ENCODE measurements at places on chromosomes 4 and X.
A peak's percentile ranks its signal among the peaks of the same experiment; 100 is the strongest.

GRCh38 chrX:71652405-71652804, 14.9 kb upstream of the LOC101059915 start:
- H3K36me3 ChIP-seq = no peaks in the 10 kb centered on the region
- no peaks in the 10 kb centered on the region for H3K4me1 ChIP-seq
- DNase-seq = no peak
- H3K27me3 ChIP-seq = no peaks in the 10 kb centered on the region
- H3K27ac ChIP-seq = no peak overlapping the region
- no peak overlapping the region for H3K4me3 ChIP-seq

DNA sequence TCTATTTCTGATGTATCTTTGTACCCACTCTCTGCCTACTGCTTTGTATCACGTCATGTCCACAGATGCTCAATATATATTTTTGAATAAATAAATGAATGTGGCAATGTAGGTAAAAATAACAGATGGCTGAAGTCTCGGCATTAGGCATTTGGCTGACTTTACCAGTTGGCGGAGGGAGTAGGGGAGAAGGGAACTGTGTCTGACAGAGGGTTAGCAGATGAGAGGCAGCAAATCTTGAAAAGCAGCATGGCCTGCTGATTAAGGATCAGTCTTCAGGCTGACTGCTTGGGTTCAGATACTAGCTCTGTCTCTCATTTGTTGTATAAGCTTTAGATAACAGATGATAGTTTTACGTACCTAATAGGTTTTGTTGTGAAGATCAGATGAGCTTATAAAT, 31.9 kb upstream of the RASGEF1B start:
- no peak for DNase-seq
- no peaks in the 10 kb centered on the region for H3K4me1 ChIP-seq
- peaks cover 15% of the 10 kb centered on the region for H3K27me3 ChIP-seq
- no peak overlapping the region for H3K27ac ChIP-seq
- H3K4me3 ChIP-seq = no peak overlapping the region

GRCh38 chrX:38262715-38263620, 42.3 kb upstream of the SRPX start:
- no peak overlapping the region for H3K4me3 ChIP-seq
- DNase-seq = no peak
- peak overlapping the region; percentile 79 for H3K27ac ChIP-seq
- H3K27me3 ChIP-seq = no peaks in the 10 kb centered on the region
- no peaks in the 10 kb centered on the region for H3K36me3 ChIP-seq
- peaks cover 26% of the 10 kb centered on the region for H3K4me1 ChIP-seq

DNA sequence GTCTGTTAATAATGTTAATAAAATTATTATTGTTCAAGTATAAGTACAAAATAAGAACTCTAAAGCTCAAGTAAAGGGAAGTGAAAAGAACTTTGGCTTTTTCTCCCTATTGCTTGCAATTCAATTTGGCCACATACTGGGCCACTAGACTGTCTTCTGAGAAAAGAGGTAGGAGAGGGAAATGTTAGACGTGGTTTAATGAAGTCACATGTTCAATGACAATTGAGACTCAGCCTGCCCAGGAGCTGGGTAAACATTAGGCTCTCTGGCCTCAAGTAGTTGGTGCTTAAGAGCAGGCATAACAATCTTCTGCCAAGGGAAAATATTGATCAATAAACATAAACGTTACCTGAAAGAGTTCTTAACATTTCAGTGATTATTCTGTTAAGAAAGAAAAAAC, 15.1 kb upstream of the PRSS12 start:
- H3K27me3 ChIP-seq = peaks cover 3% of the 10 kb centered on the region
- H3K36me3 ChIP-seq = no peaks in the 10 kb centered on the region
- no peaks in the 10 kb centered on the region for H3K4me1 ChIP-seq
- no peak for DNase-seq
- H3K4me3 ChIP-seq = no peak overlapping the region

DNA sequence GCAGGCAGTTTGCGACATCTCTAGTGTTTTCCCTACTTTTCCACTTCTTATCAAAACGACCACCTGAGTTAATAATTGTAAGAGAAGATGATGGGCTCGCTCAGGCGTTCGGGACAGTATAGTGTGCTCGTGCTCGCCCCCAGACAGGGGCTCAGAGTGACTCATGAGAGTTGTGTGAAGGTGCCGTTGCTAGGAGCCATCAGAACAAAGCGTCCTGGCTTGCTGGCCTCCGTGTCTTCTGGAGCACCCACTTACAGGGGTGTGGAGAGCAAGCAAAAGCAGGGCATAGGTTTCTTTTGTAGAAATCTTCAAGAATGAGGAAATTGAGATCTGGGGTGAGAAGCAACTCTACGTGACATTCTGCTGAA, 73.0 kb upstream of the ADGRG2 start:
- no peaks in the 10 kb centered on the region for H3K4me1 ChIP-seq
- no peak overlapping the region for H3K4me3 ChIP-seq
- H3K27ac ChIP-seq = no peak overlapping the region
- H3K27me3 ChIP-seq = peaks cover 8% of the 10 kb centered on the region

GRCh38 chr4:100593935-100594334, 76.1 kb upstream of the EMCN start:
- no peaks in the 10 kb centered on the region for H3K4me1 ChIP-seq
- no peak overlapping the region for H3K27ac ChIP-seq
- H3K4me3 ChIP-seq = no peak overlapping the region
- H3K27me3 ChIP-seq = peaks cover 29% of the 10 kb centered on the region

DNA sequence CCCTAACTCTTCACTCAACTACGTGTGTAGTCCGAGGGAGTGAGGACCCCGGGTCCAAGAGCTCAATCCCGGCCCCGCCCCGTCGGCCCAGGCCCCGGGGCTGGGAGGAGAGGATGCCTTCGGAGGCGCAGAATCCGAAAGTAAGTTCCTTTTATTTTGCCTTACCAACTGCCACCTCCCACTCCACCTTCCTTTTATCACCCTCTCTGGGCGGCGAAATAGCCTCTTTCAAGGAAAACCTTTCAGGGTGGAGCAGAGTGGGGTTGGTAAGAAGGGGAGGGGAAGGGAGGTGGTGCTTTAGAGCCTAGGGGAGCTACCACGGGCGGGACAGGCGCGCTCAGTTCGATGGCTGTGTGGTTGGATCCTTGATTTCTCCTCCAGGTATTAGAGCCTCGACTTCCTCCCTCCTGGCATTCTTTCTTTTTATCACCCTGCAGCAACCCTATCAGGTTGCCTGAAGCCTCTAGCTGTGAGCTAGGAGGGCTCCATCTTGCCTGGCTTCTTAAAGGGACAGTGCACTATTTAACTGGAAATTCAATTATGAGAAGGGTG, 191.2 kb downstream of the RRAGB start:
- no peaks in the 10 kb centered on the region for H3K36me3 ChIP-seq
- H3K27ac ChIP-seq = peak overlapping the region; percentile 61
- H3K27me3 ChIP-seq = no peaks in the 10 kb centered on the region

- no peaks in the 10 kb centered on the region for H3K27me3 ChIP-seq
- no peak overlapping the region for H3K27ac ChIP-seq
- no peaks in the 10 kb centered on the region for H3K36me3 ChIP-seq
- H3K4me3 ChIP-seq = no peak overlapping the region
- no peaks in the 10 kb centered on the region for H3K4me1 ChIP-seq
- no peak for DNase-seq
These were observed 943.6 kb downstream of the DMD start for GRCh38 chrX:32267796-32268195.

DNA sequence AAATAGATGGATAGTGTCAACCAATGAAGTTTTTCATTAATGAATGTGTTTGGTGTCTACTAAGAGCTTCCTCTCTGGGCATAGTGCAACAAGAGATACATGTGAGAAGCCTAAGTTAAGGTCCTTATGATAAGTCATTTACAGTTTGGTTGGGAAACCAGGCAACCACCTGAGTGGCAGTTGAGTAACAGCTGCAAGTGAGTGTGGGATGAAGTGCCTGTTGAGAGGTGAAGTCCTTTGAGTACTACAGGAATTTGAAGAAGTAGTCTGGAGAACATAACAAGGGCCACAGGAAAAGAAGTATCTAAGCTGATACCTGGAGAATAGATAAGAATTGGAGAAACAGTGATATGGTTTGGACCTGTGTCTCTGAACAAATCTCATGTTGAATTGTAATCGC, 48.5 kb upstream of the FRMPD4 start:
- no peak for DNase-seq
- no peaks in the 10 kb centered on the region for H3K27me3 ChIP-seq
- no peak overlapping the region for H3K27ac ChIP-seq
- no peaks in the 10 kb centered on the region for H3K36me3 ChIP-seq

DNA sequence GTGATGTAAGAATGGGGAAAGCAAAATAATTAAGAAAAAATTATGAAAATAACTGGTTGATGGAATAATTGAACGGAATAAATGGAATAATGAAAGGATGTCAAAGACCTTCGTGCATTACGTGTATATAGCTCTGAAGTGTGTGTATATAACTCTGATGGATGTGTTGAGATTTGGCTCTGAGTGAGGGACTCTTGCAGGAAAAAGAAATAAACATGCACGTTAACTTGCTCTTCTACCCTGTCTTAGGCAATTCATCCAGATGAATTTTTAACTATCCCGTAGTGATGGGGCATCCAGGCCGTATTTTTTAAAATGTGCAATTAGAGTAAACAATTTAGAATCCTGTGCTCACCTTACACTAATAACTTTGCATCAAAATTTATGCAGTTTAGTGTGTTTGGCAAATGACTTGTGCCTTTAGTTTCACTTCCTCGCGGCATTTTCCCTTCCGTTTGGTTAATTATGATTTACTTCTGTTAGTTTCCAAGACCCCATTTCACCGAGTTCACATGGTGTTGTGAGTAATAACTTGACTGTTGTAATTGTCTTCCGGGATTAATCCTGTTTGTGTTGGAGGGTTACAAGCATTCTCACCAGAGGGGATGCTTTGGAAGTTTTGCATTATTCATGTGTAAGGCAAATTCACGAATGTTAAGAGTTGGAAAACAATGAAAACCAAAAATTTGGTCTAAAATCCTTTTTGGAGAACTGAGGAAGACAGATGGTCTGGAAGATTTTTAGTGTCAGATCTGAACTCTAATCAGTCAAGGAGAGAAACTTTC, 256.5 kb upstream of the FAT1 start:
- H3K36me3 ChIP-seq = peaks cover 2% of the 10 kb centered on the region
- H3K27me3 ChIP-seq = no peaks in the 10 kb centered on the region
- no peak for DNase-seq
- no peak overlapping the region for H3K4me3 ChIP-seq
- H3K27ac ChIP-seq = peak overlapping the region; percentile 48

- H3K27me3 ChIP-seq = peaks cover 39% of the 10 kb centered on the region
- H3K4me3 ChIP-seq = no peak overlapping the region
- no peak for DNase-seq
- H3K4me1 ChIP-seq = peaks cover 3% of the 10 kb centered on the region
- no peak overlapping the region for H3K27ac ChIP-seq
- H3K36me3 ChIP-seq = no peaks in the 10 kb centered on the region
These were observed 62.6 kb downstream of the SORCS2 start for GRCh38 chr4:7254736-7255487.

DNA sequence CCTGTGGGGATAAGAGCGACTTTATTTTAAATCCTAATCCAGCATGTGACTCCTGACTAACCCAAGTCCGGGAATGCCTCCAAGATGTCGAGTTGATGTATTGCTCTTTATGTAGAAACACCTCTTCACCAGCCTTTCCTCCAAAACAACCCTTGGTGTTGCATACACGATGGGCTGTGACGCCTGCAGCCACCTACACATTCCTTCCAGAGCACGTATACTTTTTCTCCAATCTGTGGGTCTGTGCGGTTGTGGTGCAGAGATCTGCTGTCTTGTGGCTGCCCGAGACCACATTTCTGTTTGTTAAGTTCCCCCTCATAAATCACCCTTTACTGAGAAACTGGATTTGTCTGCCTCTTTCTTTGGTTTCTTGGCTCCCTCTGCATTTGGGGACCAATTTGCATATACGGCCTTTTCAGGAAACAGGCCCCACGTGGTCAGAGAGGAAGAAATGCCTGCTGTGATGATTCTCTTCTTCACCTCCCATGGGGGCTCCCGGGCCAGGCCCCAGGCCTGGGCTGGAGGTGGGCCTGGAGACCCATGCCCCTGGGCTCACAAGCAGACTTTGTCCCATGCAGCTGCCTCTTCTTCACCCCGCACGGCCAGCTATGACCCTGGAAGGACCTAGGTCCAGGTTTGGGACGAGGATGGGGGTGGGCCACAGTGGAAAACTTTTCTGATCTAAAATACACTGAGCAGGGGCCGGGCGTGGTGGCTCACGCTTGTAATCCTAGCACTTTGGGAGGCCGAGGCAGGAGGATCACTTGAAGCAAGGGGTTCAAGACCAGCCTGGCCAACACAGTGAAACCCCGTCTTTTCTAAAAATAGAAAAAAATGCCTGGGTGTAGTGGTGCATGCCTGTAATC, 21.4 kb upstream of the AFAP1 start:
- H3K27me3 ChIP-seq = no peaks in the 10 kb centered on the region
- no peak for DNase-seq
- peaks cover 7% of the 10 kb centered on the region for H3K4me1 ChIP-seq
- H3K4me3 ChIP-seq = no peak overlapping the region

DNA sequence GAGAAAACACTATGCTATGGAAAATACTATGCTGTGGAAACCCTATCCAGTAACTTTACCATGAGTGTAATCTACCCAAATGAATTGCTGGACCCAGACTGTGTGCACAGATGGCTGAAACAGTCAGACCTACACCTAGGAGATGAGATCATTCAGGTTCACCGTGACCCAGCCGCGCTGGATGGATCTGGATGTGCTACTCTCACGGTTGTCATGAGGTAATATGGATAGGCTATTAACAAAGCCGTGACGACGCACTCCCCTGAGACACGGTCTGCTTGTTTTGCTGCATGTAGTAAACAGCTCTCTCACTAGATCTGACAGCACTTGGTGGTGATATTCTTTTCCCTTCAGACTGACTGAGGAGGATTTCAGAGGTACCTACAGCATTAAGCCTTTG, 832.5 kb upstream of the GRID2 start:
- H3K4me1 ChIP-seq = no peaks in the 10 kb centered on the region
- H3K4me3 ChIP-seq = no peak overlapping the region
- H3K36me3 ChIP-seq = no peaks in the 10 kb centered on the region
- H3K27ac ChIP-seq = no peak overlapping the region

DNA sequence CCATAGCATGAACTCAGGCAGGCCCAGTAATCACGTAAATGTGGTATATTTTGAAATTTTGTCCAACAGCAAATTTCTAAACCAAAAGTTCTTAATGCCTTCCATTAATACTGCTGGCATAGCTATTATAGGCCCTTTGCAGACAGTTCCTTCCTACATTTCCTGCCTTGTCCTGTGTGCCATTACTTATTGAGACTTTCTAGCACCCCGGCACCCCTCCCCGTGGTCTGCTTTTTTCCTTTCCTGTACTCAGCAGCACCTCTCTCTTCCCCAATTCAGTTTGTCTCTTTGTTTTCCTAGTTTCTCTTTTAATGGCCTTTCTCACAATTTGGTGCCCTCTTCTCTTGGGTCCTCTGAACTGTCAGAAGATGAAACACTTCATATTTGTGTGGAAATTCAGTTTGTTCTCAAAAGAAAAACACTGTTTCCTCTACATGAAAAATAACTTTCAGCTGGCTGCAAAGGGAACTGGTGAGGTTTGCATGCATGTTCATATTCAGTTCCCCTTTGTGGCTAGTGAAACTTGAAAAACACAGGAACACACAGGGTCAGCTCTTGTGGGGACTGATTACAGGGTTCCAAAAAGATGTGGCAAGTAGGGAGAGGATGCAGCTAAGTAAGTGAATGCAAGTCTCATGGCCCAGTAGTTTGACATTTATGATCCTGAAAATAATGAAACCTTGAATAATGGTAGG, 17.1 kb downstream of the GPR34 start:
- H3K27me3 ChIP-seq = no peaks in the 10 kb centered on the region
- peaks cover 5% of the 10 kb centered on the region for H3K4me1 ChIP-seq
- H3K27ac ChIP-seq = no peak overlapping the region
- H3K36me3 ChIP-seq = no peaks in the 10 kb centered on the region
- DNase-seq = no peak

GRCh38 chrX:1224954-1225353, 12.5 kb upstream of the CRLF2 start:
- H3K27me3 ChIP-seq = no peaks in the 10 kb centered on the region
- H3K36me3 ChIP-seq = no peaks in the 10 kb centered on the region
- no peak for DNase-seq
- H3K4me1 ChIP-seq = no peaks in the 10 kb centered on the region
- H3K27ac ChIP-seq = no peak overlapping the region
- no peak overlapping the region for H3K4me3 ChIP-seq
